ENCODE measurements at places on chromosomes 5 and 9. TPM values are rescaled to one million over a fixed set of nuclear protein-coding genes. Genes with fewer than 3 reads are reported as not detected.

The PRLR gene
- total RNA-seq = 11.9 TPM

The ACTBL2 gene
- not detected for total RNA-seq

The CEL gene
- 7.7 TPM for total RNA-seq

DNA sequence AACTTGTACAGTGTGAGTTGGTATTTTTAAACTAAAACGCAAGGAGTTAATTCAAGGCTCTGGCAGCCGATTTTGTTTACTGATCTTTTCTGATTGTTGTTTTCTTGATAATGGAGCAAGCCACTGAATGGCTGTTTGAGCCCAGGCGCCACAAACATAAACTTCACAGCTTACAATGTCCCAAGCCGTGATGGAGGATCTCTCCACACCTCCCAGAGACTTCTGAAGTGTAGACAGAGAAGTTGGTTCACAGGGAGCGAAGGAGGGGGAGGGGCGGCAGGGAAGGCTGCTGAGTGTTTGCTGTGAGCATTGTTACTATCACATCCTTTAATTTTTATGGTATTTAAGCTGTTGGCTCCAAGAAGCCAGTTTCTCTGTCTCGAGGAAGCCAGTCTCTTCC is 14.7 kb downstream of the ISL1 start:
- no peak for DNase-seq
